ENCODE measurements at places on chromosomes 6 and 20.
A peak's percentile ranks its signal among the peaks of the same experiment; 100 is the strongest.

- DNase-seq: no peak
Observed at GRCh38 chr6:13256266-13257001, 71.9 kb downstream of the TBC1D7 start.

GRCh38 chr6:87858440-87858839 lies 156.4 kb upstream of the AKIRIN2 start:
- no peak for DNase-seq

GRCh38 chr6:158939255-158940159 lies 60.5 kb downstream of the RSPH3 start:
- no peak for DNase-seq

DNA sequence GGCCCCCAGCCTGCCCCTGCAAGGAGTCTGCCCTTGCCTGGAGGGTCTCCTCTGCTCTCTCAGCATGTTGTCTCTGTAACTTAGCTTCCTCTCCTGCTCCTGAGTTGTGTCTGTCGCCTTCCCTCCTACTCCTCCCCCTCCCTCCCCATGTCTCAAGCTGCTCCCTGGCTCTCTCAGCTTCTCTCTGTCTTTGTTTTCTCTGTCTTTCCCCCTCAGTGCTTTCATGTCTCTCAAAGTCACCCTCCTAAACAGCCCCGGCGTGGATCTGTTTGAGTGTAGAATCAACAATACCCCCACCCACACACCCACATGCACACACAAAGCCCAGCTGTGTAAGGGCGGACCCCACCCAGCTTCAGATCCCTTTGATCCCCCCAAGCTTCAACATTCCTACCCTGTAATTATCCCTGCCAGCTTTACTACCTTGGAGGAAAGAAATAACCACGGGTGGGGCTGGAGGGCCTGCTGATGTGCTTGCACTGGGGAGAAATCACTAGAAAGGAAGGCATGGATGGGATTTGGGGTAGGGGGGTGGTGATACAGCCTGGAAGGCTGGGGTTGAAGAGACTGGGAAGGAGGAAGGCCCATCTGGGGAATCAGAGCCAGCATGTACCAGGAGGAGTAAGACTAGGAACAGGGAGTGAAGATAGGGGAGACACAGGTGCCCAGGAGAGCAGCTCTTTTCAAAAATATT lies 1.0 kb upstream of the LY6G6D start:
- DNase-seq: no peak

DNA sequence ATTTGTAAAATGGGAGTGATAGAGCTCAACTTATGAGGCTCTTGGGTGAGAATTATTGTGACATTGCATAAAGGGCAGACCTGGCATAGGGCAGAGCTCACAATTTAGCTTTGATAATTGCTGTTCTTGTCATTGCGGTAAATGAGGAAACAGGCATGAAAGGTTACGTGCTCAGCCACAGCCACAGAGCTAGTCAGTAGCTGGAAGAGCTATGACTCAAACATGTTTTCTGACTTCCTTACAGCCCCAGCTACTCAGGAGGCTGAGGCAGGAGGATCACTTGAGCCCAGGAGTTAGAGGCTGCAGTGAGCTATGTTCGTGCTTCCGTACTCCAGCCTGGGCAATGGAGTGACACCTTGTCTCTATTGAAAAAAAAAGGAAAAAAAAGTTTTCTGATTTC lies 3.5 kb upstream of the GHRH start:
- DNase-seq: no peak

- peak; percentile 24 for DNase-seq
Observed at GRCh38 chr20:542777-543368, 717 bp downstream of the CSNK2A1 start.

GRCh38 chr6:123000244-123000770 lies 4.3 kb downstream of the CLVS2 start:
- no peak for DNase-seq

GRCh38 chr6:169962604-169963469 lies 211.4 kb downstream of the ERMARD start:
- DNase-seq: no peak

DNA sequence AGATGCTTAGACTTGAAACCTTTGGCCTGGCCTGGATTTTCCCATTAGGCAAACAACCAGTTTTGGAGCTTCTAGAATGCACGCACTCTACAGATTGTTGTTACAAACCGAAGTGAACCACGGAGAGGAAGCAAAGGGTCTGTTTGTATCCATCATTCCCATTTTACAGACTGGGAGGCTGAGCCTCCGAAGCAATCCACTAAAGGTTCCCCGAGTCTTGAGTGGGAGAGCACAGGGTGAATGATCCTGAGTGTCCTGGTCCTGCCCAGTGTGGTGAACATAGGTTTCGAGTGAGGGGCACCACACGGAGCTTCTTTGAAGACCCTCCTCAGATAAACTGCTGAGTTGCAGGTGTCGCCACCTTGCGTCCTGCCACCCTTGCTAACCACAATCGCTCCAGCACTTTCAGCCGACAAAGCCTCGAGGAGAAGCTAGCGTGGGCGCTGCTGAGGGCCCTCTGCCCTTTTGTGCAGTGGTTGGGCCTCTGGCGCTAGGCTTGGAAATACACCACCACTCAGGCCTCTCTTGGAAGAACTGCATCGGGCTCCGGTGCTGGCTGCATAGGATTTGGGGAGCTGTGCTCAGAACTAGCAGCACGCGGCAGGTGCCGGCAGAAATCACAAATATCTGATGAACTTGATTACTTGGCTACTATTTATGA lies 1.4 kb upstream of the PRDM13 start:
- no peak for DNase-seq

DNA sequence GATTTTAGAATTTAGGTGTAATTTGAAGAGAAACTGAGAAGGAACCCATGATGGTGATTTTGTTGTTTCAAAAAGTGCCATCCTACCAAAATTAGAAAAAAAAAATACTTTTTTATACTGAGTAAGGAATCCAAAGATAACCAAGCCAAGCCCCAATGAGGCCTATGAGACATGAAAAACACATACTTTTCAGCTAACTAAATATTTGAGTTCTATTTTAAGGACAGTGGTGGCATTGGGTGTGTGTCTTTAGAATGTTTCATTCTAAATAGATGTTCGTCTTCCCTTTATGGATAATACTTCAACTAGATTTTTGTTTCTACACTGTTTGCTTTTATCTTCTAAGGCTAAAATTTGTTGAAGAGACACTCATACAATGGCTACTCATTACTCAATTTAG lies 9.6 kb downstream of the CD24 start:
- DNase-seq: no peak

DNA sequence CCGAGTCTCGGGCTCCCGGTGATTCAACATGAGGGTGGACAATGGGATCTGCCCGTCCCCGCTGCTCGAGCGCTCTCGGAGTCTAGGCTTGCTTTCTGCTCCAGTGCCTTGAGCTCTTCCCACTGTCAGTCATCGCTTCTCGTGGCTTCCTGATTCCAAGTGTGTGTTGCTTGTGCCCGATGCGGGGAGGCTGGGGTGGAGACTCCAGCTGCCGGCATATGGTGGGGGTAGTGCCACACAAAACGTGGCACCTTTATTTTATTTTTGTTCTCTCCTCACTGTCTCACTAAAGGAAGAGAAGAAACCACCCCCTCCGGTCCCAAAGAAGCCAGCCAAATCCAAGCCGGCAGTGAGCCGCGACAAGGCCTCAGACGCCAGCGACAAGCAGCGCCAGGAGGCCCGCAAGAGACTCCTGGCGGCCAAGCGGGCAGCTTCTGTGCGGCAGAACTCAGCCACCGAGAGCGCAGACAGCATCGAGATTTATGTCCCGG lies 14.8 kb upstream of the MYL9 start:
- no peak for DNase-seq

- DNase-seq: no peak
Observed at GRCh38 chr20:58984691-58985090, 3.6 kb downstream of the NELFCD start.

DNA sequence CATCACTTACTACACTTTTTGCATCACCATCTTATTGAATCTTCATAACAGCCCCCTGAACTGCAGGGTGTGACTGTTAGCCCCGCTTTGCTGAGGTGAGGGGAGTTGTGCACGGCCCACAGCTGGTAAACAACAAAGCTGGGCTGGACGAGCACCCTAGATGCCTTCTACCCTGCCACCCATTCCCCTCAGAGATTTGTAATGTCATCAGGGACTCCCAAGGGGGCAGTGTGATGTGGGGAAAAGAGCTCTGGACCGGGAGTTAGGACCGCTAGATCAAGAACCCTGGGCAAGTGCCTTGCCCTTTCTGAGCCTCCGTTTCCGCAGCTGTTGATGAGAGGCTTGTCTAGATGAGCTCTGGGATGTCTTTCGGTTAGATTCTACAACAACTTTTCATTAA lies 20.9 kb downstream of the PKIG start:
- no peak for DNase-seq

DNA sequence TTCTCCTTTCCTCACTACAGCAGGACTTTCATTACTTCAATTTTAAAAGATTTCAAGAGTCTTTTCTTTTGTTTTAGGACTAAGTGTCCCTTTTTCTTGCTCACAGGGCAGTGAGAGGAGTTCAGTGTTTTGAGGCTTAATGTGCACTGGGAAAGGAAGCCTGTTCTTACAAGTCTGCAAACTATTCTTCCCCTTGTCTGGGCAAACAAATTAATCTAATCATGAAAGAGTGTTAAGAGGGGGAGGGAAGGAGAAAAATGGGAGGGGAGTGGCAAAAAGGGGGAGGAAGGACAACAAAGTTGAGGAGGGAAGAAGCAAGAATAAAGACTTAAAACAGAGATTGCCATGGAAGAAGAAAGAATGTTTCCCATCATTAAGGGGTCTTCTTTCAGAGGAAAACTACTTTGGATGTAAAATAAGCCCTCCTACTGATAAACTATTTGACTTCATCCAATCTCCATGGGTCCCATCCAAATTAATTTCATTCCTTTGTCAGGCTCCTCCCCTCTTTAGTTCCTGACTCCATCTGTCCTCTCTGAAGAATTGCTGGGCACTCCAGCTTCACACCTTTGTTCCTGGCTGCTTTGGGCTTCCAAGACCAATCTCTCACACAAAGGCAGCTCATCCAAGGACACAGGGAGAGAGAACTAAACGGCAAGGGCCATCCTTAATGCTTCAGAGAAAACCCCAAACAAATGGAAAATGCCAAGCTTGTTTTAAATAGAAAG lies 244.5 kb downstream of the TPBG start:
- no peak for DNase-seq

- DNase-seq: no peak
Observed at GRCh38 chr6:169573883-169574282, 127.9 kb downstream of the WDR27 start.

DNA sequence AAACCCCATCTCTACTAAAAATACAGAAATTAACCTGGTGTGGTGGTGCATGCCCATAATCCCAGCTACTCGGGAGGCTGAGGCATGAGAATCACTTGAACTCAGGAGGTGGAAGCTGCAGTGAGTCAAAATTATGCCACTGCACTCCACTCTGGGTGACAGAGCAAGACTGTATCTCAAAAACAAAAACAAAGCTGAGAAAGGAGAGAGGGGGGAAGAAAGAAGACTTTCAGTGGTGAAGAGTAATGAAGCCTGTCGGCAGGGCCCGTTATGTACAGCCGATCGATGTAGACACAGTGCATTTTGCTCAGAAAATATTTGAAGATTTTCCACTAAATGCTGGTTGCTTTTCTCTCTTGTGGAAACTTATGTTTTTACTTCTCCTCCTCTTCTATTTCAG lies 13.8 kb downstream of the VAPB start:
- DNase-seq: no peak

GRCh38 chr20:36856691-36857635 lies 19.0 kb upstream of the TLDC2 start:
- DNase-seq: no peak

DNA sequence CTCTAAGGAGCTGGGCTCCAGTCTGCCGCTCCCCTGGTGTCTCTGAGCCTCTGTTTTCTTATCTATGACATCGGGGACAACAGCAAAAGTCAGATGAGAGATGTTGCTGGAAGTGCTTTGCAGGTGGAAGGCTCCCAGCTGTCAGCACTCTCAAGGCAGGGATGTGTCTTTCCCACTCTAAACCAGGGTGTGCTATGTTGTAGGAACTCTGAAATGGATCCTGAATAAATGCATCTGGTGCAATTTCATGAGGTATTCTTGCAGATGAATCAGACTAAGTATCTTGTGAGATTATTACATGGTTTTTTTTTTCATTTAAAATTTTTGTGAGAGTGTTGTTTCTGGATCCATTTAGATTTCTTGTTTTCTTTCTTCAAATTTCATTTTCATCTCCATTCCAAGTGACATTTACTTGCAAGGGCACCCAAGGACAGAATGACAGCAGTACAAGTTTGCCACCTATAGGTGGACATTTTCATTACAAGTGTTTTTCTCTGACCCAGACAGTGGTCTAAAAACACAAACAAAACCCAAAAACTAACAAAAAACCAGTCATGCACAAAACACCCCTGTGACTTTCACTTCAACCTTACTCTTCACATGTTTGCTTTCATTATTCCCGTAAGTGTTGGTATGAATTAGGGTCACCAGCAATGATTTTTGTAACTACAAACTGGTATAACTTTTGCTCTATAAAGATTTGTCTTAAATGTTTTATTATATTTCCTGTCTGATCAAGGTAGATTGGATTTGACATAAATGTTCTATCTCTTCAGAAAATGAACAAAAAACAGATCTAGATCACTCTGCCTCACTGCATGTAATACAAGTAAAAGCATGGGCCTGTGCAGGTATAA lies 14.7 kb upstream of the SIM1 start:
- peak; percentile 66 for DNase-seq

DNA sequence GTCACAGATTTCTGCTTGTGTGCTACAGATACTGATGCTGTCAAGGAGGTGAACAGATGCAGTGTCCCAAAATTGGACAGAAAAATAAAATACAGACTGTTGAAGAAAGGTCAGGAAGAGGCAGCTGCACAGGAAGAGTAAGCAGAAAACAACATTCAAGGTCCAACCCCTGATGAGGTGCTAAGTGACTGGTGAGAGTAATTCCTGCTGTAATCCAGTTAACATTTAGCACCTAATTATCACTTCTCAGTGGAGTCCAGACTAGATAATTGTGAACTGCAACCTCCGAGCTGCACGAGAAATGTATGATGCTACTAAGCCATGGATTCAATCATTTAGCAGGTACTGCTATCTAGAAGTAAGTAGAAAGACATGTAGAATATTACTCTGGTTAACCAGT lies 36.3 kb upstream of the NRSN1 start:
- DNase-seq: no peak

- DNase-seq: no peak
Observed at GRCh38 chr6:115665310-115665709, 395.4 kb downstream of the FRK start.
